ENCODE measurements at places on chromosomes 3 and 15.

DNA sequence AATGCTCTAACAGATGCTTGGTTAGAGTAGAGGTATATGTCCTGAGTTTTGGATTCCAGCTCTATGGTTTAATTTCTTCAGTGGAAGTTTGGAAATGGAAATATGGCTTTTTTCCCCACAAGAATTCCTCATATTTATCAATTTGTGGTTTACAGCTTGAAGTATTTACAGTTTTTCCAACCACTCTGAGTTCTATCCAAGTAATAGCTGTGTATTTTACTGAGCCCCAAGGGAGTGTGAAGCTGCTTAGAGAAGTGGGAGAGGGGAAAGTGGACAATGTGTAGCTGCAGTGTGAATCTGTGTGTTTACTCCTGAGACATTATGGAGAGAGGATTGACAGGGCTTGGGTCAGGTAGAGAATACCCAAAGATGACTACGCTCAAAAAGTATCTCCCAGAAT is 54.5 kb downstream of the NEK11 start:
- no peaks in the 10 kb centered on the region for H3K27me3 ChIP-seq
- peaks cover 2% of the 10 kb centered on the region for H3K4me1 ChIP-seq
- H3K36me3 ChIP-seq: no peaks in the 10 kb centered on the region
- no peak overlapping the region for H3K27ac ChIP-seq
- DNase-seq: no peak

DNA sequence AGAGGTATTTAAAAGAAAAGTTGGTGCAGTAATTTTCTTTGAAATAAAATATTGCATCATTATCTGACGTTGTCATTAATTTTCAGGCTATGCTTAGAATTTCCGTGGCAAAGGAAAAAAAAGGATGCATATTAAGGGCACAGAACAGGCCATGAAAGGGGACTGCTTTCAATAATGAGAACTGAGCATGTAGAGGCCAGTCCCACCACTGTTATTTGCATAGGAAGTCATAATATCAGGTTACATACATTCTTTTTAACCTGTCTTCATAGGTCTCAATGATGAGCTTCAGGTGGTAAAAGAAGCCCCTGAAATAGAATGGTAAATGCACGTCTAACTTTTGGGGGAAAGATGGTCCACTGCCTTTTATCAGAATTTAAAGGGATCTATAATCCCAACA is 272.1 kb upstream of the ALCAM start:
- H3K4me1 ChIP-seq: no peaks in the 10 kb centered on the region
- DNase-seq: no peak
- no peak overlapping the region for H3K27ac ChIP-seq
- no peaks in the 10 kb centered on the region for H3K27me3 ChIP-seq
- no peaks in the 10 kb centered on the region for H3K36me3 ChIP-seq

DNA sequence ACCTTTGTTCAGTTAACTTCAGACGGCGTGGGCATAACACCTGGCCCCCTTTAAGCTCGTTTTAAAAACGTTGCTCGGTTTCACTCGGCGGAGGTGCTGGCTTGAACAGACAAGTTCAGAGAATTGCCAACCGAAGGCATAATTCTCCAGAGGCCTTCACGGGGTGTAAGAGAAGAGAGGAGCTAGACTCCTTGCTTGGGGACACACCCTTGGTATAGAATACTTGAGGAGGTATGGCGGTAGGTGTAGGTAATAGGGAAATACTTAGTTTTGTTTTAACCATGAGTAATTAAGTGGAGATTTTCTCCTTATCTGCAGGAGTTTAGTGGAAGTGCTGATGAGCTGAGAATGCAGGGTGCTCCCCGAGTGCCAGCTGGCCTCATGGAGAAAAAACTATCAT is 921 bp downstream of the FBXL2 start:
- H3K27ac ChIP-seq: peak overlapping the region; percentile 41
- peaks cover 2% of the 10 kb centered on the region for H3K4me1 ChIP-seq
- no peaks in the 10 kb centered on the region for H3K27me3 ChIP-seq

- H3K27me3 ChIP-seq: peaks cover 20% of the 10 kb centered on the region
- H3K4me3 ChIP-seq: no peak overlapping the region
- H3K27ac ChIP-seq: no peak overlapping the region
- peaks cover 2% of the 10 kb centered on the region for H3K4me1 ChIP-seq
These were observed 161.6 kb upstream of the FRMD4B start for GRCh38 chr3:69547461-69547880.

DNA sequence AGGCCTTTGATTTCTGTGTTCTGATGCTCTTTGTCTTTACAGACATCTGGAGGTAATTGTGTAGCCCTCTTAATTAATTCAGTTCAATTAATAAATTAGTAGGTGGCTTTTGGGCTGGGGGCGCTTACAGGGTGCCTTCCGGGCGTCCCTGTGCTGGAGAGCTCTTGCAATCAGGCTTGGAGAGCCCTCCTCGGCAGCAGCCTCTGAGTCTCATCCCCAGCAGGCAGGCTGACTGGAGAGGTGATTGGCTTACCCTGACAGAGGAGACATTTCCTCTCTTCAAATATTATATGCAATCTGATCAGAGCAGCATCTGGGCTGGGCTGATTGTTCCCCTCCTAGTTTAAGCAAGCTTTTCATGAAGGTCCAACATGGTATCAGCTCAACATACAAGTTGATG is 250.7 kb downstream of the LPP start:
- no peak for DNase-seq
- H3K4me1 ChIP-seq: peaks cover 2% of the 10 kb centered on the region
- H3K4me3 ChIP-seq: no peak overlapping the region

- H3K27me3 ChIP-seq: peaks cover 49% of the 10 kb centered on the region
- H3K36me3 ChIP-seq: no peaks in the 10 kb centered on the region
- no peak overlapping the region for H3K27ac ChIP-seq
- no peak overlapping the region for H3K4me3 ChIP-seq
- no peak for DNase-seq
- peaks cover 14% of the 10 kb centered on the region for H3K4me1 ChIP-seq
These were observed 7.0 kb upstream of the KLF15 start for GRCh38 chr3:126364130-126364695.
